ENCODE measurements at places on chromosomes 3 and 15.

DNA sequence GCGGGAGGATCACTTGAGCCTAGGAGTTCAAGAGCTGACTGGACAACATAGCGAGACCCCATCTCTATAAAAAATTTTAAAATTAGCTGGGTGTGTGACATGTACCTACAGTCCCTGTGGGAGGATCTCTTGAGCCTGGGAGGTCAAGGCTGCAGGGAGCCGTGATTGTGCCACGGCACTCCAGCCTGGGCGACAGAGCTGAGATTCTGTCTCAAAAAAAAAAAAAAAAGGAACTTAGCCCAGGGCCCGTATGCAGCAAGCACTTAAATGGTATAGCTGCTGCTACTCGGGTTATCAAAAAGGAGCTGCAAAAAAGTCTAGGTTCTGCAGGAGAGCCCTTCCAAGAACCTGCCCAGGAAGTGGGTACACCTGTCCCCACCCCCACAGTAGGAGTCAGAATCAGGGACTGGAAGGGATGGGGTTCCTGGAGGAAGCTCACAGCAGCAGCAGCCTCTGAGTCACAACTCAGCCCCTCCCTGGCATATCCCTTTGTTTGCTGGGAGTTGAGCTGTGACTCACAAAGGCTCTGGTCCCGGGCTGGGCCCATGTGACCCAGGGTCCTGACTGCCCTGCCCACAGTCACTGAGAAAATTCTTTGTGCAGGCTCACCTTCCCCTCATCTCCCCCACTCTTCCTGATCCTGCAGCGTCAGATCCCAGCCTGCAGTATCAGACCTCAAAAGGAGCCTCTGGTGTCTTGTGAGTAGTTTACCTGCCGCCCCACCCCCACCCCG, at the start of gene SPATA12:
Gene SPATA12, plus strand, starts transcription at position 576 of the 733 bp plus-strand sequence. CDS start 13,031 bp downstream, outside the sequence.
- no peak for DNase-seq

- DNase-seq: no peak
Measured at GRCh38 chr3:33467786-33468185, 27.6 kb upstream of the UBP1 start.

- no peak for DNase-seq
Measured at GRCh38 chr15:87489456-87489855, 767.1 kb downstream of the NTRK3 start.

GRCh38 chr3:77620009-77620408, 580.1 kb downstream of the ROBO2 start:
- DNase-seq: no peak

DNA sequence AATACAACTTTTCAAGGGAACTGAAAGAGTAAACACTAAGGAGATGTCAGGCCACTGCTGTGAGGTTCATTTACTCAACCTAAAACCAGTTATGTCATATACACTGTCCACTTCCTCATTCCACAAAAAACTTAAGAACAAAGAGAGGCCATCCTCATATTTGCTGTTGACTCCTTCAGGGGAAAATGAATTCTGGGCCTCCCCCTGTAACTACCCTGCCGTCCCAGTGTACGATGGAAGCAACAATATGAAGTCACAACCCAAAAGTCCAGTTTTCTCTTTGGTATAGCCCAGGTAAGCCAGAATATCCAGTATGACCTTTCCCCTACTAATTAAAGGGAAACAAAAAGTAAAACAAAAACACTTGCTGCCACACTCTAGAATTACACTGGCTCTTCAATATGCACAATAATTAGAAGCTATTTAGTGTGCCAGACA, 16.2 kb downstream of the CEP152 start:
- no peak for DNase-seq

DNA sequence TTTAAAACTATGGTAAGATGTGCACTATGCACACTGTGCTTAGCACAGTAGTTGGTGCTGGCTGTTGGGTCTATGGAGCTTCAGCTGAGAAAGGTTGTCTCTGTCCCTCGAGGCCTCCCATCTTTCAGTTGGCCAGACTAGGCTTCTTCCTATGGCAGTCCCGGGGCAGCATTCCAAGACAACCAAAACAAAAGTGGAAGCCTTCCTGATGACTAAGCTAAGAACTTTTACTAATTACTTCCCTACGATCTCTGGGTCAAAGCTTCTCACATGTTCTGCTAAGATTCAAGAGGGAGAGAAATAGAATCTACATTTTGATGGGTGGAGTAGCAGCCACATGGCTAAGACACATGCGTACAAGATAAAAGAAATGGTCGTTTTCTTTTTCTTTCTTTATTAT, 342.8 kb downstream of the TUSC7 start:
- no peak for DNase-seq

Data from NCI-H2171 (cell line).